Bronchial epithelial cell (primary cell): ENCODE measurements at places on chromosomes 1 and 21. TPM values are rescaled to one million over a fixed set of nuclear protein-coding genes. Genes with fewer than 3 reads are reported as not detected.
A peak's percentile ranks its signal among the peaks of the same experiment; 100 is the strongest.

The ITGB2 gene
- total RNA-seq = 0.26 and 1.1 TPM in 2 replicates

- DNase-seq = no peak
These were observed 58.5 kb downstream of the BEND5 start for GRCh38 chr1:48718116-48718630.

DNA sequence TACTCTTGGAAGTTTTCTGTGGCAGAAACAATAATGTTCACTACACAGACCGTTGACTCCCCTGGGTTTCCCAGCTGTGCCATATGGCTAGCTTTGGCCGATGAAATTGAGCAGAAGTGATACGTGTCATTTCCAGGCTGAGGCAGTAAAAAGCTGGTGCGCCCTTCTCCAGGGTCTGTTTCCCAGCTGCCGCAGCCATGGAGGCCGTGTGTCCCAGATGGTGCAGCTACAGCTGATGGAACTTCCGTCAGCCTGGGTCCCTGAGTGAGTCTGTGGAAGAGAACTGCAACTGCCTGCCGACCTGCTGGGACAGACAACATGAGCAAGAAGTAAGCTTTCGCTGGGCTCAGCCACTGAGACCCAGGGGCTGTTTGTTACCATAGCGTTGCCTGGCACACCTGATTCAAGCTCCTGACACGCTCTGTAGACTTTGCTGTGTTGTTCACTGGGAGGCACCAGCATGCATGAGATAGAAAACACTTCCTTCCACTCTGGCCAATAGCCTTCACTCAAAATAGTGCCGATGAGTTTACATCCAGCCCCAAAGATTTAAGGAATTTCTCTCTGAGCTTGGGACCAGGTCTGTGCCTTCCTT is 116.3 kb upstream of the SLC25A33 start:
- no peak for DNase-seq

DNA sequence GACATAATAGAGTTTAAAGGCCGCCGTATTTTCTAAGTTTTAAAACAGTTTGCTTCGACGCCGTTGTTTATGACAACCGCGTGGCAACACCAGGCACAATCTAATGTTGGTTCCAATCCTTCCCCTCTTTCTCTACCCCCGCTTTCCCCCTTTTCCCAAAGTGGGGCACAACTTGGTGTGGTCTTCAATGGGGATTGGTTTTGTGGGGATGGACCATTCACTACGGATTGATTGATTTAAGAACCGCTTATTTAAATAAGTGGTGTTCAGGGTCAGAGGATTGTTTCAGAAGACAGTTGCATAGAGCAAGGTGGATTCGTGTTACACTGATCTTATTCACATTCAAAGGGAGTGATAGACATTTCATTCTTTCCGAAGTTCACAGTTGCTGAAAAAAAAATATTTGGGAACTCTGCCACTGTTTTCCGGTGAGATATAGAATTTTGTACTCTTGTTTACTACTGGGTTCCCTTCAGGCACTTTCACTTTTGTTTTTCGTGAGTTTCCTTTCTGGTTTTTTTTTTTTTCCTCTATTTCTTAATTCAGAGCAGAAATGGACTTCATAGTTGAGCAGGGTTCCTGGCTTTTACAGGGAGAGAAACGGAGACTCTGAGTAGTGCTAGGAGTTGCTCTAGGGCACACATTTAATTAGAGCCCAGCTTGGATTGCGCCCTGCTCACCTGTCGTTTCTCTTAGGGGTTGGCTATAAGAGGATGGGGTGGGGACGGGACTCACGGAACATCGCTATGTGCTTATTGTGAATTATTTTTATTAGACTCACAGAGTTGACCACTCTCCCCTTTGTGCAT is 79.6 kb upstream of the AK4 start:
- no peak for DNase-seq

The PLA2G2D gene
- total RNA-seq = not detected in 2 replicates

DNA sequence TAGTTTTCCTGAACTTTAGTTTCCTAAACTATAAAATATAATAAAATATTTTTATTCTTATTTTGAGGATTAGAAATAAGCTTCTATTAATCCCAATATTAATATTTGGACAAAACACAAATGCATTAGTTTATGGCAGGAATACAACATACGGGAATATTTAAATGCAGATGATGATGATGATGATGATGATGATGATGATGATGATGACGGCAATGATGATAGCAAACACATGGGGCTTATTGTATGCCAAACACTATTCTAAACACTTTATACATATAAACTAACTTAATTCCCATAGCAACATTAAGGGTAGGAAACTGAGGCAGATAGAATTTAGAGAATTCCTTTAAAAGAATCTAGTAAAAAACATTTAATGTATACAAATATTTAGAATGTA is 541.5 kb upstream of the BEND5 start:
- DNase-seq = no peak

GRCh38 chr1:46401964-46402626 is 8.0 kb downstream of the FAAH start:
- DNase-seq = peak; percentile 97

DNA sequence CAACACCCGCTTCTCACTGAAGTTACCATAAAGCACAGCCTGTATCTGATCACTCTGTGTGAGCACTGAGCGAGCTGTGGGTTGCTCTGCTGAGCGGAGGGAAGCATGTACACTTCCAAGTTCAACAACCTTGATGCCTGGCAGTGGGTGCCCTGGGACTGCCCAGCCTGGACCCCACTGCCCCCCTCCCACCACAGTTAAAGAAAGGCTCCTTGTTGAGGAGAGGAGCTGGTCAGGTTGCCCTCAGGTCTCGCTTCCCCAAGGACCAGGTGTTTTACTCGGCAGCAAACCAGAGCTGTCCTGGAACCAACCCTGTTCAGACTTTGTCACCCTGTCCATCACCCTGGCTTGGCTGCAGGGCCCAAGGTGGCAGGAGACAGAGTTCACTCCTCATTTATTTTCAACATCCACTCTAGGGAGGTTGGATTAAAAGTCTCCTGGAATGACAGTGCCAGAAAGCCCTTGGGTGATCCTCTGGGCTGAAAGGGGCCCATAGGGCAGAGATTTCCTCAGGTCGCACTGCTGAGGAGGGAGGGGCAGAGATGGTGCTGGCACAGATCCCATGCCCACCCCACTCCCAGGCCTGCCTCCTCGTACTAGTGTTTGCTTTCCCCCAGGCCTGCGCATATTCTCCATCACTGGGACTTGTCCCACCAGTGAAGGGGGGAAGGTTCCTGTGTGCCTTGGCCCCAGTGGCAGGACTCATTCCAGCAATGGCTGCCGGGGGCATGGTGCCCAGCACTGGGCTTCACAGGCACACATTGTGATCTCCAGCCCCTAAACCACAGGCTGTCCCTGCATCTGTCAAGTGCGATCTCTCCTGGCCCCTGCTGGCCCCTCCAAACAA is 101.7 kb downstream of the TRABD2B start:
- DNase-seq = no peak

DNA sequence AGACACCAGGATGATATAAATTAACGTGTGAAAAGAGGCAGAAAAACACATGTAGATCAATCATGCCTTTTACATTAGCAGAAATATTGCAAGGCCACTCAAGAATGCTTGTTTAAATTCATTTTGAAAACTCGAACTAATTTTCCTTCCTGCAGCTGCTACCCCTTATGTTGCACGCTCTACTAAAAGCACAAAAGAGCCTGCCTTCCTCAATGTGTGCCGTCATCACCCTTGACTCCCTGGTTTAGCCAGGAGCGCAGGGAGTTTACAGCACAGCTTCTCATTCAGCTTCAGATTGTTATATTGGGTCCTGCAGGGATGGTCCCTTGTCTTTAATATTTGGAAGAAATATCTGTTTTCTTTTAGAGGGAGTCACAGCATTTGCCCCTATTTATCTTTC is 10.1 kb upstream of the ST6GALNAC5 start:
- no peak for DNase-seq

The ATP1A2 gene
- not detected in 2 replicates for total RNA-seq

GRCh38 chr1:68703921-68704354 is 207.1 kb upstream of the DEPDC1 start:
- DNase-seq = peak; percentile 44

The CRYAA gene
- not detected in 2 replicates for total RNA-seq

The FMO5 gene
- total RNA-seq = 0.51 TPM in 1 of 2 replicates, not detected in the other

DNA sequence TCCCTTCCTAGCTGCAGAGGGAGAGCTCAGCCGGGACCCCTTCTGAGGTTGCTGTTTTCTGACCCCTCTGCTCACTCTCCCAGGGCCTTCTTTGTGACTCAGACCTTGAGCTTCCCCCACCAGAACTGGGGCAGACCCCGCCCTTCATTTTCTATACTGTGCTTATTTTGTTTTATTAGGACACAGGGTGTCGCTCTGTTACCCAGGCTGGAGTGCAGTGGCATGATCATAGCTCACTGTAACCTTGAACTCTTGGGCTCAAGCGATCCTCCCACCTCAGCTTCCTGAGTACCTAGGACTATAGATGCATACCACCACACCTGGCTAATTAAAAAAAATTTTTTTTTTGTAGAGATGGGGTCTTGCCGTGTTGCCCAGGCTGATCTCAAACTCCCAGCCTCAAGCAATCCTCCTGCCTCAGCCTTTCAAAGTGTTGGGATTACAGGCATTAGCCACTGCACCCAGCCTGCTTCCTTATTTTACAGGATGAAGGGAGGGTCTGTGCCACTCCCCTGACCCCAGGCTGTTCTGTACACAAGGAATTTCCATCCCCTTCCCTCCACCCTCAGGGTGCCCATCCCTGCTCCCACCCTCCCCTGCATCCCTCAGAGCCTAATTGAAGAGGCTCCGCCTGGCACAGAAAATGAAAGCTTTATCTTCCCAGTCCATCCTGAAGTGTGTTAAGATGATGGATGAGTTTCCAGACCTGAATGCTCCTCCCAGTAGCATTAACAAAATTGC is 195.2 kb upstream of the POU3F1 start:
- no peak for DNase-seq

DNA sequence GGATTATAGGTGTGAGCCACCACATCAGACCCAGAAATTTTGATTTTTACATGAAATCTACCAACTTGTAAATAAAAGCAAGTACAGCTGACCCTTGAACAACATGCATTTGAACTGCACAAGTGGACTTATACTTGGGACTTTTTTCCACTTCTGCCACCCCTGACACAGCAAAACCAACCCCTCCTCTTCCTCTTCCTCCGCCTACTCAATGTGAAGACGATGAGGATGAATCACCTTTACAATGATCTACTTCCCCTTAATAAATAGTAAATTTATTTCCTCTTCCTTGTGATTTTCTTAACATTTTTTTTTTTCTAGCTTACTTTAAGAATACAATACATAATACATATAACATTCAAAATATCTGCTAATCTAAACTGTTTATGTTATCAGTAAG is 17.5 kb upstream of the YRDC start:
- DNase-seq = peak; percentile 23

The TRAPPC10 gene
- total RNA-seq = 16.8 and 21.6 TPM in 2 replicates

DNA sequence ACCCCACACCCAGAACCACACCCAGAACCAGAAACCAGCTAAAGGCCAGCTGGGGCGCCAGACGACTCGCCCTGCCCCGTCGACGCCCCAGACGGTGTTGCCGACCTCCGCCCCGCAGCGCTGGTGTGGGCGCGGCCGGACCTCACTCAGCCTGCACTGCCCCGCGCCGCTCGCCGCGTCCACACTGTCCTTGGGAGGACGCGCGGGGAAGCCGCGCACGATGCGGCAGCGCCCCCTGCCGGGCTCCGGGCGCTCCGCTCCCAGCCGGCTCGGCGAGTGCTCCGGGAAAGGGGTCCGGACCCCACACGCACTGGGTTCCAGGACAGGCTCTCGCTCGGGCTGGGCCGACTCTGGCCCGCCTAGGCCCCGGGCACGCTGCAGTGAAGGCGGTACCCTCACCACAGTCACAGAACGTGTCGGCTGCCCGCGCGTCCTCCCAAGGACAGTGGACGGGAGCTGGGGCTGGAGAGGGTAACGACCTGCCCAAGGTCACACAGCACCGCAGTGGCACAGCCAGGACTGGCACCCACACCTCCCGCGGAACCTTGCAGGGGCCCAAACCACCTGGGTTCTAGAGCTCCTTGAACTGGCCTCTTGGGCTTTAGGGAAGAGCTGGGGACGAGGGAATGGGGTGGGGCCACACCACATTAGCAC is 90.2 kb downstream of the DMRTA2 start:
- no peak for DNase-seq

The RHBG gene
- under 0.01 and 0.13 TPM in 2 replicates for total RNA-seq

DNA sequence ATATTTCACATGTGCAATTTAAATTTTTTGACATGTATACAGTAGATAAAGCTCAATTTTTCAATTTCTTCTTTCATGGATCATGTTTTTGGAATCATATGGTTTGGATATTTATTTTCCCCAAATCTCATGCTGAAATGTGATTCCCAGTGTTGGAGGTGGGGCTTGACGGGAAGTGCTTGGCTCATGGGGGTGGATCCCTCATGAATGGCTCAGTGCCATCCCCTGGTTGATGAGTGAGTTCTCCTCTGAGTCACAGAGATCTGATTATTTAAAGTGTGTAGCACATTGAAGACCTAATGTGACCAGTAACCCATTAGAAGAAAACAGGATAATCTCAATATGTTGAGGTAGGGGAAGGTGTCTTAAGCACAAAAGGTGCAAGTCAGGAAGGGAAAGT is 9.1 kb upstream of the IFI16 start:
- DNase-seq = peak; percentile 95

GRCh38 chr1:2855206-2856065 is 53.9 kb upstream of the TTC34 start:
- DNase-seq = no peak

GRCh38 chr1:200776949-200777348 is 38.3 kb downstream of the CAMSAP2 start:
- no peak for DNase-seq

DNA sequence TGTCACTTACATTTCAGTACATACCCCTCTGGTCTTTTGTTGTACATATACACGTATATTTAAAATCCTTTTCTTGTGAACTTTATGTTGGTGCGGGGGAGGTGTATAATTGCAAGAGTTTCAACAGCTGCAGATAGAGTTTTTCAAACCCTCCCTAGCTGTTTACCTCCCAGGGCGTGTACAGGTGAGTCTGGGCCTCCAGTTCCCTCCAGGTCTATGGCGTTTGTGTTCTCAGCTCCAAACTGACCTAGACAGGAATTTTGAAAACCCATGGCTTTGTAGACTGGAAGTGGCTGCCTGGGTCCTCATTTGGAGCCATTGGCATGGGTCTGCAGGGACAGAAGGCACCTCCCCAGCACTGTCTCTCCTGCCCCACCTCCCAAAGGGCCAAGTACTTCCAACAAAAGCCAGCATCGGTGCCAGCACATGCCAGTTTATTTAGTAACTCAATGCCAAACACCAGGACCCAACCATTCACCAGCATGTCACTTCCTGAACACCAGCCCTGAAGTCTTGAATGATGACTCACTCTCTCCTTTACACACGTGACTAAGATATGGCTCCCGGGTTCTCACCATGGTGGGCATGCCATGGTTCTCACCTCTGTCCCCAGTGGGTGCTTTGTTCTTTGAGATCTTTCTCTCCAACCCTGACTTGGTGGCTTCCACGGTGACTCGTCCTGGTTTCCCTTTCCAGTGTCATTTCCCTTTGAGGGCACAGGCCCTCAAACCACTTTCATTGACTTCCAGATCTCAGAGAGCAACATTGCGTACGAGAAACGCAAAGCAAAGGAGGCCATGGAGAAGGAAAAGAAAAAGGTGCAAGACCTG is 57.3 kb upstream of the EFHD2 start:
- peak; percentile 96 for DNase-seq
